Globus pallidus (tissue), 1 donor: ENCODE measurements at places on chromosomes 6 and 20.

GRCh38 chr6:136639702-136640101, 89.5 kb upstream of the MAP7 start:
- DNase-seq: no peak

- no peak for DNase-seq
These were observed 12.0 kb downstream of the GATA5 start for GRCh38 chr20:62463651-62464424.

DNA sequence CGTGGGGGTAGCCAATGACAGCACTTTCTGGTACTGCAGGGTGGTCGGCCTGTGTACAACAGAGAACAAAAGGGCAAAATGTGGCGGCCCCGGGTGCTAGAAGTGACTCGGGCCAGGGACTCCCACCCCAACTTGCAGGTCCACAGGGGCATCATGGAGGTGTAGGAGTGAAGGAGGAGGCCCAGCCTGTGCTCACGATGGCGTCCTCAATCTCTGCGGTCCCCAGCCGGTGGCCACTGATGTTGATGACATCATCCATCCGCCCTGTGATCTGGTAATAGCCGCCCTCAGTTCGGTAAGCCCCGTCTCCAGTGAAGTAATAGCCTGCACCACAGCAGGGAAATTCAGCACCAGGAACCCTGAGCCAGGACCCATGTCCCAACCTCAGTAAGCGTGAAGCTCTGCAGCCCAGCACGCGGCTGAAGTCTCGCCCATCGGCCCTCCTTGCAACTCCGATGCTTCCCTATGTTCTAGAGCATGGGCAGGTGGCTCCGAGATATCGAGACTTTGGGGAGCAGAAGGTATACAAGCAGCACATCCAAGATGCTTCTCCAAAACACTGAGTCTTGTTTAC, 20.2 kb upstream of the APMAP start:
- no peak for DNase-seq

DNA sequence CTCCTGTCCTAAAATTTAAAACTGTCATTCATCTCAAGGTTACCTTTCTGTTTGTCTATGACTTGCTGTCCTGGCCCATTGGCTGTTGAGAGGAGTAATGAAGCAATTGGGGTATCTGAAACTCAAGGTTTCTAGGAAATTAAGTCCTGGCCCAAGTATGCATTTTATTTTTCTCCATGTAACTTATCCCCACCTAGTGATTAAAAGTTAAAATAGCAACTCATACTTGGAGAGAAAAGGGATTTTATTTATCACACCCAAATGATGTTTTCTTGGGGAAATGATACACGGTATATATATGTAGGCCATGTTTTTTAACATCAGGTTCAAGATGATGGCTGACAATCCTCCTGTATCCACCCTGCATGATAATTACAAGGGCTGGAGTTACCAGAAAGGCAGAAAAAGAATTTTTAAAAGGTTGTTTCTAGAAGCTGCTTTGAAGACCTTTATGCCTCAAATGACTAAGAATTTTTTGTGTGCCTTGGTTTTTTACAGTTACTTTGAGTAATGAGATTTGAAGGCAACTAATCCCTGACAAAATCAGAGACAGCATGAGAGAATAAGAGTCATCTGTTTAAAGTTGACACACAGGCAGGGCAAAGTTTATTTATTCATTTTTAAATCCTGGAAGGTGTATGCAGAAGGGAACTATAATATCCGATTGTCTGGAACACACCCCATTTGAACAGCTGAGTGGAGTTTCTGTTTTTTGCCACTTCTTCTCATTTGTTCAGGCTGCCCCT, 28.9 kb upstream of the C6orf58 start:
- DNase-seq: no peak

DNA sequence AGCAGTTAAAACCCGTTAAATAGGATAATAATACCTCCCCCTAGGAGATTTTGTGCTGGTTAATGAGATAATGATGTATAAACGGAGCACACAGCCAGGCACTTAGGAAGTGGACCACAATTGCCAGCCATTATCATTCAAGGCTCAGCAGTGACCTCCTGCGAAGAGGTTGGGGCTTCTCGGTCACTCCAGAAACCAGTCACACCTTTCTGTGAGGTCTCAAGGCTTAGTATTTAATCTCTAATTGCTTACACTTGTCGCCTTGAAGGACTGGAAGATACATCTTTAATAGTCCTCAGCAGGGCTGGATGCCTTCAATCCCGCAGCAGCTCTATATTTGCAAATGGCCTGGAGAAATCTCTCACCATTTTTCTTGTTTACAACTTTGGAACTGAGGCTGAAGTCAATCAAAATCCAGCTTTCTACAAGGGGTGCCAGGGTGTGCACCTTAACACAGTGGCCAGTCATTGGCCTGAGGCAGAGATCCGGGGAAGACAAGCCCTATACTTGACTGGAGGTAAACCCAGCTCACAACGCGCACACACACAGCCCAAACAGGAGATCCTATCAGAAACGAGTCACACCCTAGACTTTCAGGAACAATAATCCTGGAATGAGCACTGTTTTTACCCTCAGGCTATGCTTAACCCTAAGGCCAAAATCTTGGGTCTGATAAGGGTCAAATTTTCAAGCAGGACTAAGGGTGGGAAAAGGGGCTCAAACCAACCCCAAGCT, 1.2 kb downstream of the POU5F1 start:
- DNase-seq: no peak

GRCh38 chr6:7958464-7958863, 47.9 kb upstream of the TXNDC5 start:
- DNase-seq: no peak

DNA sequence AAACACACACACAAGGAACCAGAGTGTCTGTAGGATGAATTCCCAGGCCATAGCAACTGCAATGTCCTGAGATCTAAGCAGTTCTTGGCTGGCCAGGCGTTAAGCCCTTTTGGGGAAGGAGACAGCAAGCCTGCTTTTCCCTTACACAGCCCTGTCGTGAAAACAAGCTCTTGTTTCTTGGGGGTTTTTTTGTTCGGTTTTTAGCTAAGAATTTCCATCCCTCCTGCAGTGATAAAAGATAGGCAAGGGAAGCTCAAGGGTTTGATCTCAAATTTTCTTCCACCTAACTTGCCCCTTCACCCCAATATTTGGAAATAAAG, 1.5 kb downstream of the TNFRSF21 start:
- DNase-seq: no peak

DNA sequence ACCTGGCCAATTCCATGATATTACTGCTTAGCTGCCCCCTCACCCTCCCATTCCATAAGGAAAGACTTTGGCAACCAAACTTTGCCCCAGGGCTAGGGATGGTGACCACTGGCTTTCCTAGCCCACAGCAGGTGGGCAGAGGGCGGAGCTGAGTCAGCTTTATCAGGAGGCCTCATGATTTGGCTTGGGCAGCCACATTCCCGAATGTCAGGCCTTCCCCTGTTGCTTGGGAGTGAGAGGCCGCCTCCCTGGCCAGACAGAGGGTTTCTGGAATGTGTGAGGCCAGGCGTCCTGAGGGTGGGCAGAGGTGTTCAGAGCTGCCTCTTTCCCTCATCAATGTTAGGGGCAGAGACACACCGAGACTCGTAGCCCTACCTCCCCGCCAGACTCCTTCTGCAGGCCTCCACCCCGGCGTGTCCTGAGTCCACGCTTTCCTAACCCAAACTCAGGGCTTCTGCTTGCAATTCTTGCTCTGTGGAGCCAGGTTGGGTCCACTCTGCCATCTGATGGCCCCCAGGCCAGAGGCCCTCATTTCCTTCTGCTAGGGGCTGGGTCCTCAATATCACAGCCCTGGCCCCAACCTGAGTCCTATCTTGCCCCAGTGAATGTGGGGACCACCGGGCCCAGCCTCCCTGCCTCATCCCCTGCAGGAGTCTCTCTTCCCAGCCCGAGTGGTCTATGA, 19.3 kb downstream of the UQCC2 start:
- DNase-seq: no peak

GRCh38 chr6:157974967-157975366, 6.7 kb upstream of the SYNJ2 start:
- DNase-seq: no peak

GRCh38 chr6:24257282-24257681, 100.6 kb downstream of the DCDC2 start:
- no peak for DNase-seq

GRCh38 chr20:6819599-6819998, 52.1 kb downstream of the BMP2 start:
- DNase-seq: no peak

- DNase-seq: no peak
These were observed 160.8 kb downstream of the C6orf58 start for GRCh38 chr6:127737768-127738167.

- DNase-seq: no peak
These were observed 110.3 kb downstream of the UNC5CL start for GRCh38 chr6:40928763-40929162.

DNA sequence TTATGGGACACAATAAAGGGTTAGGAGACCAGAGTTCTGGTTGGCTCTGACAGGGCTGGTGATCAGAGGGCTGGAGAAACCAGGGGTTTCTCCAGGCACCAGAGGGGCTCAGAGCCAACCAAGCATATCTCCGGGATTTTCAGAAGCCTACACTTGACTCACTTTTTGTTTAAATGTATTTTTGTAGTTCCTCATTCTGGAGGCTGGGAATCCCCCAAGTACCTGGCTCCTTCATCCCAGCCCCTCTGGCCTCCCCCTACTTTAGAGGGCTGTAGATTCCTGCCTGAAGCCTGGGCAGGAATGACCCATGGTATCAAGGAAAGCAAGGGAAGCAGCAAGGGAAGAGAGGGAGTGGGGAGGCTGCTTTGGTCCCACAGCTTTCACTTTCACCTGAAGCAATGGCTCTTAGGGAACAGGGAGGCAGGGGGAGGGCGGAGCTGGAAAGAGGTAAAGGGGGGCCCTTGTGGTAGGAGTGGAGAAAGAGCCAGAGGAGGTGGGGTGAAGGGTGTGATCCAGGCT, 973 bp downstream of the CD40 start:
- DNase-seq: no peak

GRCh38 chr6:148535976-148536375, 193.3 kb downstream of the SASH1 start:
- DNase-seq: peak; percentile 85

- no peak for DNase-seq
These were observed 302.1 kb downstream of the ZNF217 start for GRCh38 chr20:53291548-53291947.

DNA sequence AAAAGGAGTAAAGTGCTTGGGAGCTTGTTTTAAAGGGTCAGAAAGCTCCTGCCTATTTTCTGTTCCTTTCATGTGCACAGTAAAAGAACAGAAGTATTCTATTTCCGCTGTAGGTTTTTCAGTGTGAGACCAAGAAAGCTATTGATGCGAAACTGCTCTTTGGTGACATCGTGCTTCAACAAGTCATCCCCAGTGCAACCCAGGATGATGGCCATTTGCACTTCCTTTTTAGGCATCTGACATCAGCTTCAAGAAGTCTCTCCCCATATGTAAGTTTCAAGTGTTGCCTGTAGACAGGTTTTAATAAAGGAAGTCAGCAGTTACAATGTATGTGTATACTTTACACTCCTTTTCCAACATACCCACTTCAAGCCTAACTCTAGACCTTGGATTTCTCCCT, 131.6 kb downstream of the RFX6 start:
- DNase-seq: no peak

DNA sequence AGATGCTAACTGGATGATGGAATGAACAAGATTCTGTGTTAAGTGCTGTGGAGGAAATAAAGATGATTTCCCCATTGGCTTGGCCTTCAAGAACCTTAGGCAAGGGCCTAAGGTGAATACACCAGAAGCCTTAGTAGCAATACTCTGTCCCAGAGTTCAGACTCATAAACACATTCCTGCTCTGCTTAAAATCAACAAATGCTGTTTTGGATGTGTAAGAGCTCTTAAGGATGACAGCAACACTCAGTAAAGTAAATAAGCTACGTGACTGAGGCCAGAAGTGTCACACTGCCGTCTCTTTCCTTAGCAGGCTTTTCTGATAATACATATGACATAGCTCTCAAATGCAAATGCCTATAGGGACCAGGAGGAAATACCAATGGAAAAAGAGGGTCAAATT, 90.6 kb downstream of the EYA2 start:
- no peak for DNase-seq

- no peak for DNase-seq
These were observed 8.7 kb downstream of the MAP1LC3A start for GRCh38 chr20:34566978-34567891.

DNA sequence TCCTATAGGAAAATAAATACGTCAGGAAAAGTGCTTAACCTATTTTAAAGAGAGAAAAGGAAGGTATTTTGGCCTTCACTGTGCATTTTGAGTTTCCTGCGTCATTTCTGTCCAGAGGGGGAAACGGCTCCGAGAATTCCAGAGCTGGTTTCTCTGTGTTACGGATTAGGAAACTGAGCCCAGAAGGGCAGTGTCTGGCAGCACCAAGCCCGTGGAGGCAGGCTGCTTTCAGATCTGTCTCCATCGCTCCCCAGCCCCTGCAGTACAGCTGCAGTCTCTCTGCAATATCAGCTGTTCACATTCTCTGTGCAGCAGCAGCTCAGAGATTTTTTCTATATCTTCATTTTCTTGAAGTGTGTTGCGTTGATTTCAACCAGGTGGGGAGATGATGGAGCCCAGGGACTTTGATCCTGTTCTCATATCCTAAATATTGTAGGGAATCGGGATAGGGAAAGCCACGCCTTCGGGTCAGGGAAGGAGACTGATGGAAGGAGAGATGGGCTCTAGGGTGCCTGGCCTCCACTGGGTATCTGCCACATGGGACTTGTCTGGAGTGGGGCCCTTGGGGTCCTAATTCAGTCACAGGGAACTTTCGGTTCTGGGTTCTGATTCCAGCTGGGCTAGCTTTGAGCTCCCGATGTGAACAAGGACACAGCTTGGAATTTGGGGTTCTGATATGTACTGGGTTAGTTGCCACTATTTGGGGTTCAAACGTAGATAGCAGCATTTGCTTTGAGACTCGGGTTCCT, 2.8 kb downstream of the ANKRD60 start:
- no peak for DNase-seq

DNA sequence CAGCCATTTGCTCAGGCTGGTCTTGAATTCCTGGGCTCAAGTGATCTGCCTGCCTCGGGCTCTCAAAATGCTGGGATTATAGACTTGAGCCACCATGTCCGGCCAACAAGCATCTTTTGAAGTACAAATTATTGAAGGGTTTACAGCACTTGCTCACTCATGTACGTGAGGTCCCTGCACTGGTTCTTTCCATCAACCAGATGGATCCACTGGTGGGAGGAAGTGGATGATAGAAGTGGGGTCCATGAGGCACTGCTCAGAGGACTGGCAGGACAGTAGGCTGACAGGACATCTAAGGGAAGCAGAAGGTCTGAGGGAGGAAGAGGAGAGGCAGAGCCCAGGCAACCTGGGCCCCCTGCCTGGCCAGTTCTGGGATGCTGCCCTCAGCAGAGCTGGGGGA, 109.2 kb upstream of the NXT1 start:
- no peak for DNase-seq
